ENCODE measurements at places on chromosomes 11 and 22.

- no peak for DNase-seq
Observed at GRCh38 chr11:1218788-1219445, 3.9 kb upstream of the MUC5B start.

- no peak for DNase-seq
Observed at GRCh38 chr22:50205781-50206569, 5.2 kb downstream of the SELENOO start.

GRCh38 chr11:23556163-23556750 lies 696.0 kb upstream of the CCDC179 start:
- DNase-seq: no peak

DNA sequence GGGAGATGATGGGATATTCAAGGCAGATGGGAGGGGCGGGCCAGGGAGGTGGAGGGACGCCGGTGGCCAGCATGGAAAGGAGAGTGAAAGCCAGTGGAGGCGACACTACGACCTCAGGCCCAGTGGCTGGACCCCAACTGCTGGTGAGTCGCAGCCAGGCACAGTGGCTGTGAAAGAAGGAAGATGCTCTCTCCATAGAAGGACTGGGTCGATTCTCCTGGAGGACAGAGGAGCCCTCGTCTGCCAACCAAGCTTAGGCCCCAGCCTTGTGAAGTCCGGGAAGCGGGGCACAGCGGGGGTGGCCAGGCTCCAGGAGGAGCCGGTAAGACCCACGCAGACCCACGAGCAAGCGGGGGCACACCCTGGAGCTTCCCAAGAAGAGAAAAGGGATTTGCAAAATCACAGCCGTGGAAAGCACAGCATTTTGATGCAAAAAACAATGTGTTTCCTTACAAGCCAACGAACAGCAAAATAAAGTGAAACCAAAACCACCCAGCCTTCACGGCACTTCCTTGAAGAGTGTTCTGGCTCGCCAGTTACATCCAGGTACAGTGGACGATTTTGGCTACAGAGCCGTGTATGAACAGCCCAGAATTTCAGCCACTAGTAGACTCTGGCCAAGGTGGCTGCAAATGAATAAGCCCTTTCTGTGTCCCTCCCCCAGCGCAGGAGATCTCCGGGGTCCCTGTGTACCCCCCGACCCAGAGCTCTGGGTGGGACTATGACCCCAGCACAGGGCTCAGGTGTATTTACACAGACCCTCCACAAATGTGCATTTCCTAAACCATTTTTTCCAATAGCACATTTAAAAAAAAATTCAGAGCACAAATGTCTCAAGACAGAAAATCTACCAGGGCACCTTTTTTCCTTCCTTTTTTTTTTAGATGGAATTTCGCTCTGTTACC lies 96.9 kb downstream of the TRMU start:
- no peak for DNase-seq

DNA sequence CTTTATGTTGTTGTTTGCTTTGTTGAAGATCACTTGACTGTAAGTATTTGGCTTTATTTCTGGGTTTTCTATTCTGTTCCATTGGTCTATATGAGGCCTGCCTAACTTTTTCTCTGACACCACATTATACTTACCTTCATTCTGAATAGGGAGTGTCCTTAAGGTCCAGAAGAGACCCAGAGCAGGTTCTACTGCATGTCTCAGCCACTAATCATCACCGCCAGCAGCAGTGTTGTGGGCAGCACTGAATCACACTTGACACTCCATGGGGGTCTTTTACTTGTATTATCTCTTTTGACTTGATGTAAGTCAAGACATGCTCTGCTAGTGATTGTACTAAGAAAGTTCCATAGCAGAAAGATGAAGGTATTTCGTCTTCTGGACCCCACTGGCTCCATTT lies 274.9 kb downstream of the TENM4 start:
- DNase-seq: no peak

- DNase-seq: no peak
Observed at GRCh38 chr22:33272871-33273270, 214.7 kb upstream of the SYN3 start.

DNA sequence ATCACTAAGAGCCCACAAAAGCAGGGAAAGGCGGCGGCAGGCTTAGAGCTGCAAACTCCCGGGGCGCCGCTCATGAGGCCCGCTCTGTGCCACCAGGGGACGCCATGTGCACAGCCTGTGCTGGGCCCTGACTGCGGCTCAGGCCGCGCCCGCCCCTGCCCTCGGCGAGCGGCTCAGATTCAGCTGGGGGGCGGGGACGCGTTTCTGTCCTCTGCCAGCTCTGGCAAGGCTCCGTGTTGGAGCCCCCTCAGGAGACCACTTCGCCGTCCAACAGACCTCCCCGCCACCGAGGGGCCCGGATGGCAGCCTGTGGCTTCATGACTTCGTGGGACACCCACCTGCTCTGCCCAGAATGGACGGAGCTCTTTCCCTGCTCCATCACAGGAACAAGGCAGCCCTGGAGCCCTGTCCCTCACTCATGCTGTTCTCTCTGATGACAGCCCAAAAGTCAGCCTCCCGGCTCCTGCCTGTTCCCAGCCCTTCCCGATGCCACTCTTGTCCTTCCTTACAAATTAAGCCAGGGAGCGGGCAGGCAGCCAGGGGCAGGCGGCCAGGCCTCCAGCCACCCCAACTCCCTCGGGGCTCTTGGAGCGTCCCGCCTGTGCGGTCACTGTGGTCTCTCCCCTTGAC lies 69.1 kb downstream of the NAT10 start:
- peak; percentile 31 for DNase-seq

DNA sequence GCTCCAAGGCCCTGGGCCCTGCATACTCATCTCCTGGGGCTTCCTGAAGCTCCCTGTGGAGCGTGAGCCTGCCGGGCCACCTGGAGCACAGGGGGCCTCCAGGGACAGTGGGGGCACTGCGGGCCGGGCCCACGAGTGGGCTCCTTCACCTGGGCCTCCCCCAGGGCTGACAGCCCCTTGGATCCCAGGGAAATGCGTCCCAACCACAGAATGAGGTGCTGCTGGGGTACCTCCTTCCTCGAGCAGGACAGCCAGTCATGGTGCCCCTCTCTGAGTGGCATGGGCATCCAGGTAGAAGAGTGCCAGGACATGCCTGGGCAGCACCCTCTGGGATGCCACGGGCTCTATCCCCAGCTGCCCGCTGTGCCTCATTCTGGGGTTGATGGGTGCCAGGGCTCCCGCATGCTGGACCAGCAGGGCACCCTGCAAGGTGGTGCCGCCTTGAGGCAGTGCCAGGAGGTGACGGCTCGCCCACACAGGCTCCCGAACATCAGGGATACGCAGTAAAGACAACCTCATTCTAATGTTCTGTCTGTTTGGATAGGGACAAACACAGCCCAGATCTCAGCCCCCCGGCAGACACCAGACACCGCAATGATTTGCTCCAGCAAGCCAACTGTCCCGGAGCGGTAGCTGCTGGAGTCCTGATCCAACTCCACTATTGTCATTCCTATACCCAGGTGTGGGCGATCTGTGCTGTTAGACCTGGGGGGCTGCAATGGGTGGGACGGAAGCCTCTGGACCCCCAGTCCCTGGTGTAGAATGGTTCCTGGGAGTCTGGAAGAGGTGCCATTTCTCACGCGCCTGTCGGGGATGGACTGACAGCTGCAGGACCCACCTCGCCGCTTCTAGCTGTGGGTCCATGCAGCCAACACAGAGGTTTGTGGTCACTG lies 25.8 kb downstream of the KRTAP5-5 start:
- DNase-seq: no peak

All from fibroblast of skin of left quadriceps (primary cell).